Fibroblast of villous mesenchyme (primary cell): ENCODE measurements at places on chromosomes 16 and 17. TPM values are rescaled to one million over a fixed set of nuclear protein-coding genes. Genes with fewer than 3 reads are reported as not detected.
A peak's percentile ranks its signal among the peaks of the same experiment; 100 is the strongest.

TBC1D3E gene
- 0.32 TPM in 1 of 2 replicates, not detected in the other for total RNA-seq

ZMYND15 gene
- total RNA-seq, result not detected in 2 replicates

LCAT gene
- total RNA-seq, result 8.6 and 9.3 TPM in 2 replicates

KIF19 gene
- total RNA-seq, result not detected in 2 replicates

OGFOD3 gene
- total RNA-seq, result 20.7 and 28.0 TPM in 2 replicates

DNA sequence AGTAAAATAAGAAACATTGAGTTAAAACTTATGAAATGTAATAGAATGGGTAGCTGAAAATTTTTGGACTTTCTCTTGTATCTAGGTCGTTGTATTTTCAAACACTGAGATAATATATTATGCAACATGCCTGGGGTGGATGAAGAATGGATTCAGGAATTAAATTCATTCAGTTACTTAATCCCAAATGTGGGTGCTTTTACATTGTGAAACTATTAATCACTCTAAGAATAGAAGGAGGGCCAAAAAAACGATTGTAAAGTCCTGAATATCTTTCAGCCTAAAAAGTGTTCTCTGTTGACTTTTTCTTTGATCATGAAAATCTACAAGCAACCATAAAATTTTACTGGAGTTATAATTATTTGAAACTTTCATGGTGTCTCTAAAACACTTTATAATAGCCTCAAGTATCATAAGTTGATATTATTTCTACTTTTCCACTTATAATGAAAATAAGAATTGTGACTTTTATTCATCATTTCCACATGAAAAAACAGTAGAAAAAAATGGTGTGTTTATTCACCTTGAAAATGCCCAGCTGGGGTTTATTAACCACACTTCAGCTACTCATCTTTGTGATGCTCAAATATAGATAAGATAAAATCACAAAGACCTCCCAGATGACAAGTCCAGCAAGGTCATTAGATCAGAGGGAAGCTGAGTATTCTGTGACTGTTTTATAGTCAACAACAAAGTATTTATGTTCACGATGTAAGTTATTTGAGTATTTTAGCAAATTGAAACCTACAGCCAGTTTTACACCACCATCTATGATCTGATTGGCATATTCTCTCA, 619.9 kb upstream of the SOX9 start:
- no peak for DNase-seq

GRCh38 chr17:48718227-48718760, 4.0 kb downstream of the PRAC1 start:
- peak; percentile 33 for DNase-seq

GRCh38 chr17:40015005-40015997, at the start of gene CSF3:
TSS of gene CSF3 (plus strand) at chr17:40015440. CDS start at chr17:40015475, 35 bp downstream.
- peak; percentile 27 for DNase-seq

- DNase-seq, result peak; percentile 69
Measured at GRCh38 chr16:68786685-68787418, 49.8 kb downstream of the CDH1 start.

DNA sequence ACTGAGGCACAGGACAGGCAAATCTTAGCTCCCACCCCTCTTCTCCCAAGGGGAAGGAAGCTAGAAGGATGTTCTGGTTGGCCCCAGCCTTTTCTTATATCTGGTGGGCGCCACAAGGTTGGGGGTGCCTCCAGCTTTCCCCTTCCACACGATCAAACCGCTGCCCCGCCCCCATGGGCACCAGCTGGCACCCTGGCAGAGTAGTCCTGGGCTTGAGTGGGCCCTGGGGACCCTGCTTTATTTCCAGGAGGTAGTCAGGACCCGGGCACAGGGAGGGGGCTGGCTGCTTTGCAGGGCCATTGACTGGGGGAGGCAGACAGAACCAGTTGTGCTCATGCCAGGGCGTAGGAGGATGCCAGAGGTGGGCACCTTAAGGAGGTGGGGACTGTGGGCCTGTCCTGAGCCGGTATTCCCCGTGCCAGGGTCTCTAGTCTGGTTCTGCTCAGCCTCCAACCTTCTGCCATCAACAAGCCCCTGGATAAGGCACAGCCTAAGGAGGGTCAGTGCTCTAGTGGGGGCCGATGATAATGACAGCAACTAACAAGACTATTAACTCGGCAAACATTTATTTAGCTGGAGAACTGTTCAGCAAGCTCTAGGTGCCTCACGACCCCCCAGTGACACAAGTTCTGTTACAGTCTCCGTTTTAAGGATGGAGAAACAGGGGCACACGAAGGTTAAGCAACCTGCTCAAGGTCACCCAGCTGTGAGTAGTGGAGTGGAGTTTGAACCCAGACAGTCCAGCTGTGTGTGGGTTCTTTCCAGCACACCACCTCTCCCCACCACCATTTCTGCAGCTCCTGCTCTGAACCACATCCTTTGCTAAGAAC, 7.6 kb upstream of the PPP1R1B start:
- DNase-seq, result no peak

DNA sequence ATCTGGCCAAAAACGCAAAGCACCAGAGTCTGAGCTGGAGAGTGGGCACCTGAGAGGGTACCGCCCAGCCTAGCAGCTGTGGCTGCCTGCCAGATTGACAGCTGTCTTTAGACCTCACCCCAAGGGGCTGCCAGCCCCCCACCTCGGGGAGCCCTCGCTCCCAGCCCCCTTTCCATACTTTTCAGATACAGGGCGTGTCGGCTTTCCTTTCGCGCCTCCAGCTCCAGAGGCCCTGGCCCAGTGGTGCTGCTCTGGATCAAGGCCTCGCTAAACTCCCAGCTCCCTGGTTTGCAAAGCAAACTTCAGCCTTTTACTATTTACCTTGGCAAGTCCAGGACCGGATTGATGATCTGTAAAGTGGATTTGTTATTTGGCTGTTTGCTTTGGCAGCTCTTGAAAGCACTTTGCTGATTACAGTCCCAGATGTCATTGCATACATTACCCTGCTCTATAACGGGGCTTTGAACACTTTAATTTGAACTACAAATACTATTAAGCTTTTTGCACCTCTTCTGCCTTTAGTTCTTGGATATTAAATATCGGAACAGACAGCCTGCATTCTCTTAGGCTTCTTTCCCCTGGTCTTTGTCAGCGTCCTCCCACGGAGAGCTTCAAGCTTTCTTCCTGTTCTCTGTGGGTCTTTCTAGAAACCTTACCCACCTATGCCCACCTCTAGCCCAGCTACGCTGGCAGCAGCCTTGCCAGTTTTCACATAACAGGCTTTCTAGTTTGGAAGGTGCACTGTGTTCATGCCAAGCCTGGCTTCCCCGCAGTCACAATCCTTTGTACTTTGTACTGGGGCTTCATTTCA, 63.6 kb upstream of the TBX2 start:
- DNase-seq, result no peak

- no peak for DNase-seq
Measured at GRCh38 chr17:49993423-49994060, 1.5 kb downstream of the DLX3 start.

- DNase-seq, result peak; percentile 33
Measured at GRCh38 chr17:28047806-28048205, 5.3 kb downstream of the NLK start.
